ENCODE measurements at places on chromosomes 1 and 21.

DNA sequence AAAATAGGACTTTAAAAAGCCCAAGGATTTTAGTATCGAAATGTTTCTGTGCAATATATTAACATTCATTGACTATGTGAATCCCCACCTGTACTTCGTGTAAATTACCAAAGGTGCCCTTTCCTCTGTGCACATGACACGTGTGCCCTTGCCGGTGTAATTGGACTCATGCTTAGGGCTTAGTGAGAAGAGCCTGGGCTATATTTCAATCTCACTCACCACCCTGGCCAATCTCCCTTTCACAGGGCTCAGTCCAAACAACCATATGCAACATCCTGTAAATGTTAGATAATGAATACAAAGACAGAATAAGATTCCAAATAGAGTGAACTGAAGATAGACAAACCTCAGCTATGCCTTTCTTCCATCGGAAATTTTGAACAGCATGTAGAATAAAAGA, 564.3 kb downstream of the USP25 start:
- no peak for DNase-seq

- DNase-seq, result no peak
Observed at GRCh38 chr1:25803368-25803767, 3.4 kb downstream of the SELENON start.

DNA sequence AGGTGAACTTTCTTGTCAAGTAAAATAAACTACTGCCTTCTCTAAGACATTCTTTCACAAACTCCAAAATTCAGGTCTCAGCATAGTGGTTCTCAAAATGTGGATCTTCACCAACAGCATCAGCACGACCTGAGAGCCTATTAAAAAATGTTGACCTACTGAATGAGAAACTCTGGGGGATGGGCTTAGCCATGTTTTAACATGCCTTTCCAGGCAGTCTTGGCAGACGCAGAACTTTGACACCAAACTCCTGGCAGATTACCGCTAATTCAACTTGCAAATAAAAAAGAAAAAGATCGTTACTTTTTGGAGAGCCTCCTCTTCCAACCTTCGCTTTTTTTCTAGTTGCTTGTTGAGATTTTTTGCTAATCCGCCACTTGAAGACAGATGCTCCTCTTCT, 35.1 kb downstream of the ARHGAP29 start:
- no peak for DNase-seq

- peak; percentile 67 for DNase-seq
Observed at GRCh38 chr1:116168277-116169032, 57.3 kb downstream of the MAB21L3 start.
